ENCODE measurements at places on chromosomes 2 and 18. TPM values are rescaled to one million over a fixed set of nuclear protein-coding genes. Genes with fewer than 3 reads are reported as not detected.

The G6PC2 gene
- total RNA-seq, result not detected

DNA sequence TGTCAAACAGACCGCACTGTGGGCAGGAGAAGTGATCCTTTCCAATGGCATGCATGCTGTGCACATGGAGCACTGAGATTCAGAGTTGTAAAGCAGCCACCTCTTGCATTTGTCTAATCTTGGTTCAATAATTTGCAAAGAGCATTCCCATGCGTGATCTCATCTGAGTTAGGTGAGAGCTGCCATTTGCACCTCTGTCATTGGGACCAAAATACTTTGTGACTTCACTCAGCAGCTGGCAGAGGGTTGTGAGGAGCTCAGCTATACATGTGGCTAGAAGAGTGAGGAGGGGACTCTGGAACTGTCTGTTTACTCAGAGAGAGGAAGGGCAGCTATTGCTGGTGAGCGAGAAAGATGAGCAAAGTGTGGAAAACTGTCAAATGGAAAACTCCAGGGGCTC lies 265.1 kb upstream of the TNP1 start:
- DNase-seq, result no peak

DNA sequence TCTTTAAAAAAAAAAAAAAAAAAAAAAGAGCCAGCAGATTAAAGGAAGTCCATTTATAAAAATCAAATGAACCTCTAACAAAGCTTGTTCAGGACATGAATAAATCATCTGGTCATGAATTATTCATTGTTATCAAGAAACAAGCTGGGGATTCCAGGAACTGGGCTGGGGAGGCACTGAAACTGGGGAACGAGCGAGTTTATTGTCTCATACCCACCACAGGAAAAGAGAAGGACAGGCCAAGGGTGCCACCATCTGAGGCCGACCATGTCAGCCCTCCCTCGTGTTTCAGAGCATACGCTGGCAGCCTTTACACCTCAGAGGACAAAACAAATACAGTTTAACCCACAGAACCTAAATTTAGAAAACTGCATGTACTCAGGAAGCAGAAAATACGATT lies 164.2 kb downstream of the VWC2L start:
- DNase-seq, result no peak

The ALPG gene
- not detected for total RNA-seq

DNA sequence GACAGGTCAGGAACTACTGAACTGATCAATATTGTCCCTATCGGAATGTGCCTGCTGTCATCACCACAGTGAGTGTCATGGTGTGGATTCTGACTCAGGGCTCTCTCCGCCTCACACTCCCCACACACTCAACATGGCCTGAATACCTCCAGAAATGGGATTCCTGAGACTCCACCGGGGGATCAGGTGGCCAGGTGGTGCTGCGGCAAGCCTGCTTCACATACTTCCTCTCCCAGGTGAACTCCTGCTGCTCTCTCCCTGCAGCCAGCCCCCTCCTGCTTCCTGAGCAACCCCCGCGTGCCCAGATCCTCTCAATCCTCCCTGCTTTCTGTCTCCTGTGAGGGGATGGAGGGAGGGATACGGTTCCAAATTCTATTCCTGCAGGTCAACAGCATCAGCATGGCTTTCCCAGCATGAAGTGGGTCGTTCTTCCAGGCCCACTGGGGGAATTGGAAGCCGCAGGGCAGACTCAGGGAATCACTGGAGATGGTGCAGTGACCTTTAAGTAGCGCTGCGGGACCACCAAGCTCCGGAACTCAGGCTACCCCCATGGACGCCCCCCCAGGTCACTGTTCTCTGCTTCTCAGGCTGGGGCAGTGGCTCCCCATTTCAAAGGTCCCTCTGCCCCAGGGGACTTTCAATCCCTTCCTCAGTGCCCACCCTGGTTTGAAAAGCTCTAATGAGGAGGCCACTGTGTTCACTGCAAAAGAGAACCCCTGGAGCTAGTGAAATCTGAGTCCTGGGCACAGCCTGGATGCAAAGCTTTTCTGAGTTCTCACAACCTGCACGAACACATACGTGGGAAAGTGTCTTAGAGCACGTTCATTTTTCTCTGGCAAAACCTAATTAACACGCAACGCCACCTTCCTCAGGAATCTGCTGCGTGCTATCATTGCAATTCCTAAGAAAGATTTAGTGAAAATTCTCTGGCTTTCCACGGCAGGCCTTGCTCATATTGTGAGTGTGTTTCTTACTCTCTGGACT lies 168.4 kb downstream of the ZFP36L2 start:
- no peak for DNase-seq
